ENCODE measurements at places on chromosomes 4 and X.

GRCh38 chr4:78464265-78464664 lies 87.3 kb upstream of the ANXA3 start:
- DNase-seq, result no peak

DNA sequence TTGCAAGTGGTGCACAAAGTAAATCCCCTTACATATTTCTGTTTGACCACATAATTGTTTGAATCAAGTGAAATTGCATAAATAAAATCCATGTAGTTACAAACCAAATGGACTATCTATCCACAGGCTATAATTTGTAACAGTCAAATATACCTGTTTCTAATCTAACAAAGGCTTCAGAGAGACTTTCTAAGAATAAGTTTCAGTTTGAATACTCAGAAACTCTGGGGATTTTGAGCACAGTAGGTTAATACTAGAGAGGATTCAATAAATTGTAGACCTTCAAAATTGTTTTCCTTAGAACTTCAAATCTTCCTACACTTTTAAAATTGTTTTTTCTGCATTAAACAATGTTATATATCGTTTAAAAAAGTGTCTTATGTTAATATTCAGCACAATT lies 1250.1 kb downstream of the NLGN4X start:
- no peak for DNase-seq

GRCh38 chr4:4524364-4524763 lies 17.5 kb downstream of the STX18 start:
- DNase-seq, result no peak

- DNase-seq, result no peak
These were observed 121.6 kb downstream of the RASL11B start for GRCh38 chr4:52983563-52984303.

GRCh38 chr4:48139691-48140090 lies 5.6 kb upstream of the TXK start:
- DNase-seq, result no peak

DNA sequence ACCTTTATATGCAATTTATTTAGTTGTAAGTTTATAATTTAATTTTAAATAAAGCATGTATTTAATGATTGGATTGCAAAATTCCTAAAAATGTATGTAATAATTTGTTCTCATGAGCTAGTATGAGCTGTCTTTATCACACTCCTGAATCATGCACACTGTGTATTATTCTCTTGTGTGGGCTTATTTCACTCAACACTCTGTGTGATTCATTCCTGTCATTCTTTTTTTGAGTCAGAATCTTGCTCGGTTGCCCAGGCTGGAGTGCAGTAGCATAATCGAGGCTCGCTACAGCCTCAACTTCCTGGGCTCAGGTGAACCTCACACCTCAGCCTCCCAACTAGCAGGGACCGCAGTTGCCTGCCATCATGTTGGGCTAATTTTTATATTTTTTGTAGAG lies 123.1 kb upstream of the SLC34A2 start:
- DNase-seq, result no peak

GRCh38 chr4:73066445-73066844 lies 3.1 kb downstream of the COX18 start:
- DNase-seq, result no peak

GRCh38 chrX:101550362-101550750 lies at the start of gene ARMCX1:
Gene ARMCX1, plus strand, starts transcription at chrX:101550547. Its CDS starts 2,384 bp downstream, at chrX:101552931.
- DNase-seq, result no peak

- DNase-seq, result no peak
These were observed 619.7 kb downstream of the GRXCR1 start for GRCh38 chr4:43512253-43512652.

GRCh38 chr4:71261633-71262121 lies 77.1 kb upstream of the SLC4A4 start:
- no peak for DNase-seq

DNA sequence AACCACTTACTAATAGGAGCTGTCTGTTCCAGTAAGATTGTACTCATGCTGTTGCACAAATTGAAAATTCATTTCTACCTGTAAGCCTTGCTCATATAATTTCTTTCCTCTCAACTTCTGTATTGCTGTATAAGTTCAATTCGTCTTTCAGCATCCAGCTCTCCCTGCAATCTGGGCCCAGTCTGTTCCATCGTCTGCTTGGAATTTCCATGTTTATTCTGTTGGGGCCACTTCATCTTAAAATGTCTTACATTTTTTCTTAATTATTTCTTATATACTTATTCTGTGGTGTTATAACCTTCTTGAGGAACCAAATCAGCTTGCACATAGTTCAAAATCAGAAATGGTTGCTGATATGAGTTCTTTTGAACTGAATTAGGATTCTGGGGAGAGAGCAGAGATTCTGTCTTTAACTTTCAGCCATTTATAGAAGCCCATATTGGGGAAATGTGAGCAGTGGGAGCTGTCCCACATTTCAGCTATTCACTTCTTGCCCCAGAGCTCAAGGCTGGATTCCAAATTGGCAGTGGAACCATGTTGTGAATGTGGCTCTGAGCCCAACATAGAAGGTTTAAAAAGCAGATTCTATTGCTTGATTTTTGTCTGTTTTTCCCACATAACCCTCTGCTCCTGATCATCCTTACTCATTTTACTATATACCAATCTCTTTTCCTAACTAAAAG lies 291.9 kb downstream of the BMPR1B start:
- no peak for DNase-seq

- DNase-seq, result no peak
These were observed 11.0 kb upstream of the TEX13C start for GRCh38 chrX:125308653-125309052.

DNA sequence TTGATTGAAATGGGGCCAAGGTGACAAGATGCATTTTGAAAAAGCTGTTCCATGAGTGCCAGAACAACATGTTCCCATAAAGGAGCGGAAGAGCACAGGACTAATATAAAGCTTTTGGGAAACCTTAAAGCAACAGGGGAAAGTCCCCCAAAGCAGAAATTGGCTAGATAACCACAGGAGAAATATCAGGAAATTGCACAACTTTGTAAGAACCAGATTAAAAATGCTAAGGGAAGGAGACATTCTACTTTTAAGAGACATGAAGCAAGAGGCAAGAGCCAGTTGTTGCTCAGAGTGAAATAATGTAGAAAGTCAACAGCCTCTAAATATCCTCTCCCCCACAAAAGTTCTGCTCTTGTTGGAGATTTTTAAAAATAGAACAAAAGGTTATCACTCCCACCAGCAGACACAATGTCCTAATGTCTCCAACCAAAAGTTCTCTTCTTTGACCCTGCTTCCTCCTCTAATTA lies 85.2 kb upstream of the LNX1 start:
- DNase-seq, result no peak

DNA sequence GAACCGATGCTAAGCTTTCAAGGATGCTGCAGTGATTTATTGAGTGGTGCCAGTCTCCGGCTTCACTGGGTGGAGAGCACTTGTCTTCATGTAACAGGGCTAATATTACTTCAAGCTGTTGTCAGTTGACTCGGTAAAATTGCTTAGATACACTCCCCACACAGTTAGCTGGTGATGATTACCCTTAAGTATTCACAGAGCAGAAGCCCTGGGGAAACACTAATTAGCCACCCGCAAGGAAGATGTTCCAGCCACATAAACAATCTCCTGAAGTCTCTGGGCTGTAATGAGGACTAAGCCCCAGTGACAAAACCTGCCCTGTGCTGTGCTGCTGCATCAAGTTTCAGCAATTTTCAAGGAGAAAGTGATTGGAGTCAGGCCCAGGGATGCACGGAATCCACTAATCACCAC lies 37.3 kb upstream of the GK2 start:
- no peak for DNase-seq

- DNase-seq, result no peak
These were observed 67.9 kb downstream of the TMLHE start for GRCh38 chrX:155544881-155545280.

- no peak for DNase-seq
These were observed 229.2 kb upstream of the INTU start for GRCh38 chr4:127403471-127404084.

- DNase-seq, result no peak
These were observed 42.1 kb downstream of the GUCY1A1 start for GRCh38 chr4:155708782-155709181.

- DNase-seq, result no peak
These were observed 1.3 kb downstream of the NKRF start for GRCh38 chrX:119604766-119605463.

GRCh38 chr4:57100979-57101651 lies 9.1 kb downstream of the IGFBP7 start:
- DNase-seq, result no peak

DNA sequence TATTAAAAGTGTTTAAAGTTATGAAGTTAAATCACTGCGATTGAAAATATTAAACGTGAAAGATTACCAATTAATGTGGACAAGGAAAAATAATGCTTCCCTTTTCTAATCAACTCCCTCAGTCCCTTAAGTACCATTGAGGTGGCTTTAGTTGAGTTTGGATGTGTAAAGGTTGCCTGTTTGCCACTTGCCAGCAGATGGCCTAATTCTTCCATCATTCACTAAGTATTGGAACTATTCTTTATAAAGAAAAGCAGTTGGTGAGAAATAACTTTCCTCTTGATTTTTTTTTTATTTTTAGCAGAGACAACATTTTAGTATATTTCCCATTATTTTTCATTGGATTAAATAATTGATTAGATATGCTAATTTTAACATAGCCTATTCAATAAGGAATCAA lies 295.9 kb upstream of the TACR3 start:
- no peak for DNase-seq

GRCh38 chr4:3369781-3370674 lies 71.7 kb upstream of the HGFAC start:
- no peak for DNase-seq

- DNase-seq, result no peak
These were observed 10.7 kb downstream of the SGMS2 start for GRCh38 chr4:107835406-107835805.

DNA sequence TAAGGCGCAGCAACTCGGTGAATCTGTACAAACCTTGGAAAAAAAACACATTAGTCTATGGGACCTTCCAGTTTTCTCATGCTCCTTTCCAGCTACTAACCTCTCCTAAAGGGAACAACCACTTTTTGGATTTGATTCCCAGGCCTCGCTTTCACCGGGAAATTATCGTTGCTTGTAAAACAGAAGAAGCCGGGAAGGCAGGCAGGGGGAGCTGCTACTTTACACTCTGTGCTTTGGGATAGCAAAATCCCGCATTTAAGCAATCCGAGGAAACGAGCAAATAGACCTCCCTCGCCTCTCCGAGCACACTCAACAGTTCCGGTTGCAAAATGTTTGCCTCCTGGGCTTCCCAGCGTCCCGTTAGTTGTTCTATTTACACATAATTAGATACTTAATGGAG lies 1.2 kb downstream of the CD38 start:
- DNase-seq, result no peak

DNA sequence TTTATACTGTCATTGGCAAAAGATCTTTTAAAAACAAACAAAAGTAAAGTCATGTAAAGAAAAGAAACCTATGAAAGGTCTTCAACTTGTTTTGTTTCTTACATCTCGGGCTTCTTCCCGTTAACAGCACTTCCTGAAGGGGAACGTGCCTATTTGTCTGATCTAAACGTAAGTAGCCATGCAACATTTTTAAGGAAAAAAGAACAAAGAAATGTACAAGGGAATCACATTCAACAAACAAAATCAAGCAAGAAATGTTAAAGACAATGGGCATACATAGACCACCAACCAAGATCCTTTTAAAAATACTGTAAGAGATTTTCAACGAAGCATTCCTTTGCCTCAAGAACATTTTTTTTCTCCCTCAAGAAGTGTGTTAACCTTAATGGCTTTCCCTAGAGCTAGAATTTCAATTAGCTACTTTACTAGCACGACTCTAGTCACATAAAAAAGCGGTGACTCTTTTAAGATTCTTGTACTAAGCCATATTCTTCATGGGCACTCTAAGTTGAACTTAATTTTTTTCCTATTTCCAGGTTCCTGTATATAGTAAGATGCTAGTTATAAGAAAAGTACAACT lies 112.0 kb upstream of the TTC29 start:
- no peak for DNase-seq

DNA sequence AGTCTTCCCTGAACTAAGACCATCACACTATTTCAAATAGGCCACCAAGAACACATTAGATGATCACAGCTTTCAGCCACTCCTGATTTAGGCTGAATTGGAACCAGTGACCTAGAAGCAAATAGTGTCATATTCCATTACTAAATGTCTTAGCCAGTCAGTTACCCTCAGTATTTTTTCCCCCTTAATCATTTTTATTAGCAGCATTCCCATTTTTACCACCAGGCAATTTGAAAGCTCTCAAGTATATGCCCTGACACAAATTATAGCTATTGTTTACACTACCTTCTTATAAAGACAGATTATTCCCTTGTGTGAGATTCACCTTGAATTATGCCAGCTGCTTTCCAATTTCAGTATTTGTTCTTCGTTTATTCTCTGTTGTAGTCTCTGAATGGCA lies 1146.9 kb downstream of the PDHA2 start:
- no peak for DNase-seq

GRCh38 chrX:38192007-38192810 lies 28.5 kb downstream of the SRPX start:
- DNase-seq, result no peak

DNA sequence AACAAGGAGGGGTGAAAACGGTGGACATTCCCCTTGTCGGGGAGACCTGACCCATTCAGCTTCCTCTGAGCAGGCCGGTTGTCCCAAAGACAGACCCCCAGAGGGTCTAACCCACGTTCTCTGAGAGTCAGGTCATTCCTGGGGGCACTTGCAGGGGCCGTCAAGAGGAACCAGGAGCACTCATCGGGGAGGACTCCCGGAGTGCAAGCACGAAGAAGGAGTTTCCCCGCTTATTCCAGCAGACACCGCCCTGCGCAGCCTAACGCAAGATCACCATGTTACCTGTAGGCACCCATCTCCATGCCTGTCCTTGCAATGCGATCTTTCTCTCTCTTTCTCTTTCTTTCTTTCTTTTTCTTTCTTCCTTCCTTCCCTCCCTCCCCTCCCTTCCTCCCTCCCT lies 154.2 kb downstream of the SHOX start:
- DNase-seq, result no peak

DNA sequence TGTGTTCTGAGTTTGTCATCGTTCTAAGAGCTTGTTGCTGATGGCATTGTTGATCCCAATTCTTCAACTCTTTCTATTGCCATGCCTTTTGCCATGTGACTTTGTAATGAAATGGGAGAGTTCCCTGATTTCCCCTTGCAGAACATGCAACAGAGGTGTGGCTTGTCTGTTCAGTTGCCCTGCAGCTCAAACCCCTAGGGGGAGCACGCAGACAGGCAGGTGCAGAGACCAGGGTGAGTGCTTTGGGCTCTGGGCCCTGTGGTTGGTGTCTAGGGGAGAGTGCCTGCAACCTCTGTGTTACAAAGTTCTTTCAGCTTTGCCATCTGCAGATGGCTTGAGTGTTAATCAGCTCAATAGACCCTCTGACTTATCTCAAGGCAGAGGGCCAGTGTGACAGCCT lies 332.7 kb downstream of the MID1IP1 start:
- no peak for DNase-seq

DNA sequence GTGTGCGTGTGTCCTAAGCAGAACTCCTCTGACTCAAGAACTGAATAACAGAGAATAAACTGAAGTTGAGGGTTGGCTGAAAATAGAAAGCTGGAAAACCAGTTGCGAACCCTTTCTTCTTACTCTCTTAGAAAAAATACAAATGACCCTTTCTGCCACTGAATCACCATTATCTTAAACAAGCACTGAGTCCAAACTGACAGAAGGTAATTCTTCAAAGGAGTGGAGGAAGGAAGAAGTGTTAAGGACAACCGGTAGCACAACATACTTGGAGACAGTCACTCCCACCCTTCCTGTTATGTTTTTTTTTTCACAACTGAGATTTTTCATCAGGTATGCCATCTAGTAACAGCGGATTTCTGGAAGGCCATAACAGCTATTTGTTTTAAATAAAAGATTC lies 38.1 kb downstream of the HELQ start:
- DNase-seq, result no peak

Data from activated CD8-positive, alpha-beta memory T cell treated with anti-CD3 and anti-CD28 coated beads for 48 hours (primary cell).